ENCODE measurements at places on chromosomes 7 and 10.

DNA sequence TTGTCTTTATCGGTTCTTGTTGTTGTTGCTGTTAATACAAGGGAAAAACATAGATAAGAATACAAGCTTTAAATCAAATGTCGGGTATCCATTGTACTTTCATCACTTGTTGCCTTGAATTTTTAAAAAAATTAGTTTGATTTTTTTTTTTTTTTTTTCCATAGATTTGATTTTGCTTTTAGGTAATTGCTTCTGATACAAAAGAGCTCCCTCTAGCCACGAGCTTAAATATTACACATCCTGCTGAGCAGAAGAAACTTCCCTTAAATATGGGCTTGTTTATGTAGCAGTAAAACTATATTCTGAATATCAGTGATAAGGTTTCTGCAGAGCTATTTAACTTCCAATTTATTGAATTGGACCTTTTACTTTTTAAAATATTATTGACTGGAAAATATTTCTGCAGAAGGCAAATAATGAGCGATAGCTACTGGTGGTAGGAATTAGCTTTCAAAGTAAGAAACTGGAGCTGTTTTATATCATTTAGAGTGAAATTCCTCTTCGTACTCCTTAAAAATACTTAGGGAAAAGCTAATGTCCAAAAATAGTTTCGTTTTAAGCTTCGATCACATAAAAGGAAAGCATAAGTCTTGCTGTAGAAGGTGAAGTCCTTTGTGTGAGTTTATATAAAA, 216.9 kb downstream of the POLR1F start:
- DNase-seq: peak; percentile 11

DNA sequence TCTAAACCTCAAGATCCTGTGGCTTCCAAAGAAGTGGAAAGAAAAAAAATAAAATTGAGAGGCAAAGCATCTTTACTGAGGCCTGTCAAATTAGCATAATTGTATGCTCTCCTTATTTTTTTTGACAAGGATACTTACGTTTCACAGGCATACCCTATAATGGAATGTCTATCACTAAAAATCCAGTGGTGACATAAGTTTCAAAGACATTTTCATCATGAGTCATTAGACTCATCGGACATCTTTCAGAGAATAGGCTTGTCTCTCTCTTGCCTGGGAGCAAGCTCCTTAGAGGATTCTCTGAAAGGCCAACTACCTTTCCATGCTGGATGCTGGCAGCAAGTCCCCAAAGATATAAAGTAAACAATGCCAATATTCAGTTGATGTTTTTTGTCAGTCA, 380.7 kb upstream of the STEAP1 start:
- DNase-seq: no peak

- DNase-seq: no peak
These were observed 21.8 kb downstream of the STMP1 start for GRCh38 chr7:135684136-135684535.

- peak; percentile 60 for DNase-seq
These were observed 189.6 kb downstream of the AUTS2 start for GRCh38 chr7:69787736-69788431.

GRCh38 chr7:16875861-16876260, 5.9 kb downstream of the AGR3 start:
- no peak for DNase-seq

GRCh38 chr10:83262434-83262833, 876.9 kb upstream of the GHITM start:
- DNase-seq: no peak

DNA sequence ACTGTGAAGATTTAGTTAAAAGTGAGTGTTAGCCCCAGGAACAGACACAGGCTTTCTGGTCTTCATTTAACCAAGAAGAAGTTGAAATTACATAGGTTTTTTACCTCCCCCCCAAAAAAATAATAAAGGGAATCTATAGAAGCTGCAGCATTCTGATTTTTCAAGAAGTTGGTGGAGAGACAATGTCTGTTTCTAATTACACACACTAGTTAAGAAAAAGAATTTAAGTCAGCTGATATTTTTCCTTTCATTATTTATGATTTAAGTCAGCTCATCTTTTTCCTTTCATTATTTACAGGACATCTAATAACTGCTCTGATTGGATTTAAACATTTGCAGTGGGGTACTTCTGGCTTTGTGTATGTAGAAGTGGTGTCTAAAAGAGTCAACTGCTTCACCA, 201.4 kb upstream of the NRP1 start:
- no peak for DNase-seq
